ENCODE measurements at places on chromosomes 3 and 15.

DNA sequence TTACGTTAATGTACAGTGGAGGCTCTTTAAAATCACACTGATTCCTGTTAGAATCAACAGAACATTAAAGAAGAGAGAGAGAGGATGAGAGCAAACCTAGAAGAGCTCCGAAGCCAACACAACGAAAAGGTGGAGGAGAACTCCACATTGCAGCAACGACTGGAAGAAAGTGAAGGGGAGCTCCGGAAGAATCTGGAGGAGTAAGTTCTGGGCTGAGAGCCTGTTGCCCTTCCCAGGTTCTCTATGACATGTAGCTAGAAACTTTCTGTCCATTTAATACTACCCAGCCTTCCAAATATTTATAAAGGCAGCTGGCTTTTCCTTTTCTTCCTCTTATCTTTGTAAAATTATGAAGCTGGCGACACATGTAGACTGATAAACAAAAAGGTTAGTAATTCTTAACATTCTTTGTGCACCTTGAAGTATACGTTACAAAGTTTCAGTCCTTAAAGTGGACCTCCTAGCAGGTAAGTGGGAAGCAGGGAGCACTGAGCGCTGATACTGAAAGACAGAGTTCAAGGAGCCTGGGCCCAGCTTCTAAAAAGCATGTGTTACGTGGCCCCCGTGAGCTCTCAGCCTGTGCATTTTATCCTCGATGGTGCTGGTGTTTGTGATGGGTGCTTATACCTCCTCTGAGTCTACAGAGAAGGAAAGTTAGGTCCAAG lies 75.9 kb downstream of the CGNL1 start:
- DNase-seq = no peak

- DNase-seq = no peak
These were observed 40.8 kb downstream of the TM4SF18 start for GRCh38 chr3:149292666-149293065.

GRCh38 chr3:115627180-115628074 lies 4.1 kb downstream of the GAP43 start:
- no peak for DNase-seq

DNA sequence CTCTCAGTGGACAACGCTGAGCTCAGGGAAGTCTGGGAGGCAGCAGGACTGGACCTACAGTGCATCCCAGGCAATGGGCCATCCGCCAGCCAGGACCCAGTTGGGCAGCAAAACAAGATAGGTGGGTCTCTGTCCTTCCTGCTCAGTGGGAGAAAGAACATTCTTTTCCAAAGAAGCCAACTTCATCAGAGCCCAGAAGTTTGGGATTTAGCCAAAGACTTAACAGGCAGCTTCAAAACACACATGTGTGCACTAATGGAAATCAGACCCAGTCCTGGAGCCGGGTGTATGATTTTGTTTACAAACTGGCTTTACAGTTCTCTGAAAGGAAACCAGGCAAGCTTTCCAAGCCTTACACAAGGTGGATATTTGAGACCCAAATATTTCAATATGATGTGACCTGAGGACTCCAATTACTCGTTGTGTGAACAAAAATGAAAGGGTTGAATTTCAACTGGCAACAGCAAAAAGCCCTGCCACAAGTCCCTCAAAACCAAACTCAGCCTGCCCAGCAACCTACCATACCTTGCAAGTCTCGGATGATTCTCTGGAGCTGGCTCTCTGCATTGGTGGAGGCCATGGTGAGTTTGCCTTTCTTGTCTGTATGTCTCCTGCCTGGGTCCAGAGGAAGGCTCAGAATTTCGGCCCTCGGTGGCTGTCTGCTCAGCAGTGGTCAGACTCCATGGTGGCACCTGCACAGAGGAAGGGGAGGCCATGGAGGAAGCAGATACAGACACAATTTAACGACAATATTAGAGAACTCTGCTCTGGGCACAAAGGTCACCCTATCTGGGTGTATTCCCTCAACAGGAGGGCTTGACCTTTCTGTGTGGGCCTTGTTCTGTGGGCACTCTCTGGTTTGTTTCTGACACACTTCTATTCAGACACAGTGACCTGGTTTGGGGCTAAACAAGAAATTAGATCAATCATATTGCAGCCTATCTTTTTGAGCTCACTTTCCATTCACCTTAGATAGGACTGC lies 11.0 kb downstream of the FYCO1 start:
- DNase-seq = no peak

- DNase-seq = peak; percentile 0
These were observed 279.1 kb upstream of the THRB start for GRCh38 chr3:24773798-24774197.

DNA sequence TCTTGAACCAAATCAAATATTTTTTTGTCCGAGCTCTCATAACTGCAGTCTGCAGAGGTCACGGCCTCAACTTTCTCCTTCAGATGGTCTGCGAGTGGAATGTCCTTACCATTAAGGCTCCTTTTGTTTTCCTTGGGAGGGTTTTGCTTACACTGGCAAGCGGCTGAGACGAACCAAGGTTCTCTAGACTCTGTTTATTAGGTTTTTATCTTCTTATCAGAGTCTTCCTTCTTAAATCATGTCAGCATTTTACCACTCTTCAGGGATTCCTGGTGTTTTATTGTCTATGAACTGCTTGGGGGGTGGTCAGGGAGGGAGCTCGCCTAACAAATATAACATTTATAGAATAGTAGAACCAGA lies 773.7 kb upstream of the NR2F2 start:
- no peak for DNase-seq

DNA sequence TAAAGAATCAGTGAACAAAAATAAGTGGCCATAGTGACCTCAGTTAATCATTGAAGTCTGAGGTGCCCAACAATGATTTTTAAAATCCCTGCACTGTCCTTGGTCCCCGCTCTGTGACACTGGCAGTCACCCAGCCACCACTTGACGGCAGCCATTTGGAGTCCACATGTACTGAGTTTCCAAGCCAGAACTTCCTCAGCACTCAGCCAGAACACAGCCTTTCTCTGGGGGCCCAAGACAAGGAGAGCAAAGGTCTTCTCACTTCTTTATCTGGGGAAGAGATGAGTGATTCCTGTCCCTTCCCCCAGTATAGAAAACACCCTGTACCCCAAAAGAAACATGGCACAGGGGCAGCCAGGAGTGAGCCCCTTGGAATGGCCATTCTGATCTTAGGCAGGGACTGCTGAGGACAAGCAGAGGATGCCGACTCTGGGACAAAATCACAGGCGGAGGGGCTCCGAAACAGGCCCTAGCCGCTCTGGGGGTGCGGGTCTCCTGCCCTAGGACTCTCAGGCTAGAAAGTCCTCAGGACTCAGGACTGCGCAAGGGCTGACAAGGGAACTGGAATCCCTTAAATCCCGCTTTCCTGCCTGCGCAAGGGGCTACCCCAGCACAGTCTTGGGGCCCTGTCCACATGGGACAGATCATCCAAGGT lies 12.8 kb downstream of the PAK6 start:
- no peak for DNase-seq

GRCh38 chr3:197465197-197465995 lies 90.4 kb downstream of the BDH1 start:
- no peak for DNase-seq

- DNase-seq = no peak
These were observed 77.2 kb upstream of the ACKR4 start for GRCh38 chr3:132519914-132520313.

DNA sequence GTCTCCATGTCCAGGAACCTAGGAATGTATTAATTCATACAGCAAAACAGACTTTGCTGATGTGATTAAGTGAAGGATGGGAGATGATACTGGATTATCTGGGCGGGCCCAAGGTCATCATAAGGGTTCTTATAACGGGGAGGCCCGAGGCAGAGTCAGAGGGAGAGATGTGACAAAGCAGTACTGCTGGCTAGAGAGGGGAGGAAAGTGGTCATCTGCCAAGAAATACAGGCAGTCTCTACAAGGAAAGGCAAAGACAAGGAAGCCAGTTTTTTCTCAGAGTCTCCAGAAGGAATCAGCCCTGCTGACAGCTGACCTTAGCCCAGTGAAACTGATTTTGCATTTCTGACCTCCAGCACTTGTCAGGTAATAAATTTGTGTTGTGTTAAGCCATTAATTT lies 66.2 kb upstream of the CORO2B start:
- DNase-seq = no peak

DNA sequence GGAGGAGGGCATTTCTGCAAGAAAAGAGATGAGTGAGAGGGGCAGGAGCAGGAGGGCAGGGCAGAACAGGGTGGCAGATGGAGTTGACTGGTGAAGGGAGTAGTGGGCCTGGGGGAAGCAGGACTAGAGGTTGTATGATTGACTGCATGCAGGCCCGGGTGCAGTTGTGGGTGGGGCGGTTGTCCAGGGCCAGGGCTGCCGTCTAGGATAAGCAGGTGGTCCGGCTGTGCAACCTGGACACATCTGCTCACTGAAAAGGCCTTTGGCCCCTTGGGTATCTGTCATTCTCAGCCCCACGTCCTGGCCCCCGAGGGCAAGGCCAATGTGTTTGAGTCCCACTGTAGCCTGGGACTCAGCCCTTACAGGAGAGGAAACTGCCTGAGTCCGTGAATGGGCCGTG lies 25.4 kb downstream of the ALS2CL start:
- no peak for DNase-seq
